ENCODE measurements at places on chromosomes 2 and 18.

DNA sequence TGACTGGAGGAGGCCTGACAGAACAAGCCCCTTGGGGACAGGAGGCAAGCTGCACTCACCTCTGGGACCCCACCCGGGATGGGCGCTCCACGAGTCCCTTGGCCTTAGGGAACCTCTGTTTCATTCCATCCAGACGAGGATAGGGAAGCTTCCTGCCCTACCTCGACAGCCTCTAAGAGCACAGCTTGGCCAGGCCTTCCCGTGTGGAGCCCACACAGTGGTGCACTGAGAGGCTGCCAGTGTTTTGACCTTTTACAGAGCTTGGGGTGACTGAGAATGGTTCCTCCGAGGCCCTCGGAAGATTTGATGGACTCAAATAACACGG lies 91.4 kb upstream of the SMAD7 start:
- no peak for DNase-seq

GRCh38 chr18:3552305-3552704 lies 102.3 kb downstream of the TGIF1 start:
- no peak for DNase-seq

DNA sequence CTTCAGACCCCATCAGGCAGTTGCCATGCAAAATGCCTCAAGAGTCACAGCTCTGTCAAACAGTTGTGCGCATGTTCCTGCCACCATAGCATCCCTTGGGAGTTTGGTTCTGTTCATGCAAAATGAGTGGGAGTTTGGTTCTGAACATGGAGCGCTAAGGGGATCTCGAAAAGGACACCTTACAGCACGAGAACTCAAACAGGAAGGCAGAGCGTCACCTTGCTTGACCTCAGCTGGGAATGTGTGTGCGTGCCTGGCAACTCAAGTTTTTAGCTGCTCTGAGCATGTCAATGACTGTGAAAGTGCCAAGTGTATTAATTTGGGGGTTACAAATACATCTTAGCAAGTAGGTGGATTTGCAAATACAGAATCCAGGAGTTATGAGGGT lies 16.6 kb downstream of the MALL start:
- no peak for DNase-seq

DNA sequence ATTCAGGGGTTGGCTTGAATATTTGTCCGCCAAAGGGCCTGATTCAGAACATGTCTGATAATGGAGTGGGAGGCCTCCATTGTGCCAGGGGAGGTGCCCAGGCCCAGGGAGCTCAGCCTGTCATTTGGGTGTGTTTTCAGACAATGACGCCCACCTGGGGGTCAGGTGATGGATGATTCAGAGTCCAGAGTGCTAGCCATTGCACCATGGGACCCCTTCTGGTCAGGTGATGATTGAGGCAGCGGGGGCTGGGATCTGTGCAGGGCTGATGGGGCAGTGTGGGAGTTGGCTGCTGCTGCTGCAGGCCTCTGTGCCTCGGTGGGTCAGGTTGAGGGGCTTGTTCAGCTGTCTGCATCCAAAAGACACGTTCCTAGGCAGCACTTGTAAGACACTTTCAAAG lies 8.3 kb upstream of the ARHGEF4 start:
- no peak for DNase-seq

DNA sequence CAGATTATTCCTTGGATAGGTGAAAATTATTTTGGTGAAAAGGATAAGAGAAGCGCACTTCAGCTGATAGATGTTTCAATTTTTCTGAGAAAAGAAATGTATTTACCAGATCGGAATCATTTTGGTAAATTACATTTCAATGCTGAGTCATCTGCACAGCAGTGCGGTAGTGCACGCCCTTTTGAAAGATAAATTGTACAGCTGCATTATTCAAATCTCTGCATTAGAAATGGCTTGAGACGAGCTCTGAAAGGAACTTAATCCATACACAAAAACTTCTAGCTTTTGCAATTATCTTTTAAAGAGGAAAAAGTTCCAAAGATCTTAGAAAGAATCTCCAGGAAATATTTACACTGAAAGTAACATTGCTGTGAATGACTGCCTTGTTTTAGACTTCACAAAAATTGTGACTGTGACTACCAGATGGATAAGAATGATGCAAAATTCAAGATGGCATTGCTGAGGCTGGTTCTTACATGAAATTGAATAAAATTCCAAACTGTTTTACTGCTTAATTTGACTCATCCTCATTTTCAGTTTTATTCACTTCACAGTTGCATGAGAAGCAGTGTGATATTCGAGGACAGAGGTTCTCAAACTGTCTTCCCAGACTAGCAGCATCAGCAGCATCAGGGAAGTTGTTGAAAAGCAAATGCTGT lies 161.7 kb downstream of the RND3 start:
- DNase-seq, result peak; percentile 20

DNA sequence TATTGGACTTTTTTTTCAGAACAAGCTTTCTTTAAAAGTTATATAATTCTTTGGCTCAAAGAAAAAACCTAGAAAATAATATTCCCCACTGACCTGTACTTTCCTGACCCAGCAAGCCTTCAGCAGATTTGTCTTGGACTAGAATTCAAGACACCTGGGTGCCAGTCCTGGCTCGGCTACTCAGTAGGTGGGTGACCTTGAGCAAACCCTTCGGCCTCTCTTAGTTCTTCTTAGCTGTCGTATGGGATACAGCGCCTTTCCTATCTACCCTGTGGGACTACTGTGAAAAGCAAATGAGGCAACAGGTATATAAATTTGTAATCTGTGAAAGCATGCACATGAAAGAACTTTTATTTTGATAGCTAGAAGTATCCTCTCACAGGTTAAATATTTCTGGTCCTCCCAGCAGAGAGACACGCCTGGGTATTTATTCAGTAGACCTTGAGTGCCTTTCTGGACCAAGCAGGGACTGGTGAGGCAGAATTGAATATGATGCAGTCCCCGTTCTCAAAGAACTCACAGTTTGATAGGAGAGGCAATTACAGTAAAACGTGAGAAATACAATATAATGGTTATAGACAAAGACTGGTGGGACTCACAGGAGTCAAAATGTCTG lies 69.4 kb upstream of the EPAS1 start:
- DNase-seq, result no peak

DNA sequence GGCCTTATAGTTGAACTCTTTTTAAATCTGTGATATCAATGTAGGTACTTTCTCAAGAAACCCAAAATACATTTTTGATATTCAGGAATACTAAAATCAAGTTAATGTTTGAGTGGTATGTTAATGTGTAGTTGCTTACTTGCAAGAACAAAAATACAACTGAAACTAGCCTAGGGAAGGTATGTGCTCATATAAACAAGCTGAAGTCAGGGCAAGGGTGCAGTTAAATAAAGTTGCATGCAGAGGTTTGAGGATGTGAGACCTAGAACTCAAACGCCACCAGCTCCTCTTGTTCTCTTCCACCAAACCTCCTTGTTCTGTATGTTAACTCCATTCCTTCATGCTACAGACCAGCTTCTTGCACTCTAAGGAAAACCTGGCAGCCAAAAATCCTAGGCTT lies 388.3 kb upstream of the SMIM21 start:
- no peak for DNase-seq

DNA sequence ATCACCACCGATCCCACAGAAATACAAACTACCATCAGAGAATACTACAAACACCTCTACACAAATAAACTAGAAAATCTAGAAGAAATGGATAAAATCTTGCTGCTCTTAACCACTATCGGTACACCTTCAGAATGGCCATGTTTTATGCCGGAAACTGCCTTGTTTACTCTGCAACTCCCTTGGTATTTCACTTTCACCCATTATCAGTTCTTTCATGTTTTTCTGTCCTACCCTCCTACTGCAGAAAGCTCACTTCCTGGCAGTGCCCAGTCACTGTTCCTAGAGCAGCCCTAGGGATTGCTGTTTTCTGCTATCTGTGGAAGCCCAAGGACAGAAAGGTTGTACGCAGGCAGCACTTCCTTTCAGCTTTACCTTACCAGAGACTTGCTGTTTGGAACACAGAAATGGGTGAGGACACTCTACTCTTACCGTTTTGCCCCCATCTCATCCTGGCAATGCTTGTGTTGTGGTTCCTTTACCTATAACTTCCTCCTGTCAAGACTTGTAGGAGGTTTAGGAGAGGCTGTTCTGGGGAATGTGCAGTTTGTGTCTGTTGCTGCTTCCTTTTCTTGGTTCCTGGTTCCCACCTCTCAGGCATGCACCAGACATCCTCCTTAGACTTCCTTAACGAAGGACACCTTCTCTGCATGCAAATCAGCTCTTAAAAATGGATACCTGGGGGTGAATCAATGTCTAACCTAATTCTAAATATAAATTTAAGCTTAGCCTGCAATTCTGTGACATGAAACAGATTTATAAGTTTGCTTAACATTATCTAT lies 394.4 kb downstream of the SPAG16 start:
- DNase-seq, result no peak

DNA sequence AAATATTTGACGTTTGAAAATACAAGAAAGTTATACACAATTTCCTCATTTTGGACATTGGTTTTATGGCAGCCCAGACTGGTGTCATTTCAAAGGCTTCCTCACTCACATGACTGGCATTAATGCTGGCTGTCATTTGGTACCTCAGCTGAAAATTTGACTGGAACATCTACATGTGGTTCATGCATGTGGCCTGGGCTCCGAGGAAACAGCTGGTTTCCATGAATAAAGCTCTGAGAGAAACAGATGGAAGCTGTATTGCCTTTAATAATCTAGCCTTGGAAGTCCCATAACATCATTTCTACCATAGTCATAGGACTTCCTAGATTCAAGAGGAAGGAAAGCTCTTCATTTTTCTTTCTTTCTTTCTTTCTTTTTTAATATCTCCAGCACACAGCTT lies 42.9 kb upstream of the RIT2 start:
- no peak for DNase-seq

- no peak for DNase-seq
Measured at GRCh38 chr2:31139671-31140070, 1.4 kb upstream of the GALNT14 start.

- no peak for DNase-seq
Measured at GRCh38 chr2:103977241-103977640, 876.7 kb upstream of the POU3F3 start.

- no peak for DNase-seq
Measured at GRCh38 chr2:227322530-227323205, 2.4 kb upstream of the MFF start.

GRCh38 chr2:222711315-222711940 lies 40.0 kb downstream of the MOGAT1 start:
- DNase-seq, result no peak

DNA sequence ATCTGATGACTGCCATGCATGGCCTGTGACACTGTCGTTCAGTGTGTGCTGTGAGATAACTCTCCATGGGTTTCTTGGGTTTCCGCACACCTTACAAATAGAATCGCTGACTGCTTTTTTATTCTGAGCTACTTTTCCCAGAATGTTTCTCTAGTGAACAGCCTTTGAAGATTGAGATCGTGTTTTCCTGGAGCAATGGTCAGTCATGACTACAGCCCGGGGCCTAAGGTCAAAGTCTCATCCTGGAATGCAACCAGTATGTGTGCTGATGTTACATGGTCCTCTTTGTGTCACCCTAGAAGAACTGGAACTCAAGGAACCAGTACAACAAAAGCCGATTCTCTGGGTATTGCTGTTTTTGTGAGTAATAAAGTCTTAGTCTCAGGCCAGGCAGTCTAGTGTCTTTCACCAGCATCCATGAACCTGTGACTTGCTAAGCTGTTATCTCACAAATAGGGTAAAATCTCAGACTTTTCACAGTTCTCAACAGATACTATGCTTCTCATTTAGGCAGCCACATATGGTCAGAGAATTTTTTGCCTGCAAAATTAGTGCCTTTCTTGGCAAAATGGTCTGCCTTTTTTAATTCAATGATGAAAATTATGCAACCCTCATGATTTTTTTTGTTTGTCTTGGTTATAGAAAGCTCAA lies 124.9 kb upstream of the PIEZO2 start:
- DNase-seq, result no peak

- no peak for DNase-seq
Measured at GRCh38 chr2:173568054-173568453, 213.4 kb downstream of the CDCA7 start.

- no peak for DNase-seq
Measured at GRCh38 chr2:133411857-133412256, 156.4 kb downstream of the NCKAP5 start.

DNA sequence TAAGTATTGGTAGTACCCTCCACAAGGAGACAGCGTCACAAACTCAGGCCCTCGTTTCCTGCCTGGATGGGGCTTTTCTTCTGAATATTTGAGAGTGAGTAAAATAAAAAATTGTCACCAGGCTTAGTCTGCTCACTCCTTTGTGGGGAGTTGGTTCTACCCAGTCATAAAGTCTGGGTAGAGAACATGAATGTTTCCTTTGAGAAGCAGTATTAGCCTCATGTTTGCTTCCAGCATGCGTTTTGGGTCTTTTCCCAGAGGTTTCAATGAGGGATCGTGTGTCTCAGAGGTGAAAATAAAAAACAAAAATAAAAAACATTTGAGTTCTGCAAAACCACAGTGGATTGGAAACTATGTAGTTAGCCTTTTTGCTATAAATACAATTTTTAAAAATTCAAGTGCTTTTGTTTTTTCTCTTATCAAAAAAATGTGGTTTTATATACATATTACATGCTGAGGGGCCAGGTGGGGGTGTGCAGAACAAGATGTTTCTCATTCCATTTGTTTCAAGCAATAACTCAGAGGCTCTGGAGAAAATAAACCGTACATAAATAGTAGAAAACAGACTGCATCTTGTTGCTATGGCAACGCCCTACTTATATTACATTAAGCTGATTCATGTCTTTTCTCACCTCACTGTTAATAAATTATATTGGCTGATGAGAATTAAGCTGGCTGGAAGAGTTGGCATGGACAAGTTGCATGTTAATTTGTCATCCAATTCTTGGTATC lies 225.4 kb upstream of the FBXO11 start:
- peak; percentile 59 for DNase-seq

DNA sequence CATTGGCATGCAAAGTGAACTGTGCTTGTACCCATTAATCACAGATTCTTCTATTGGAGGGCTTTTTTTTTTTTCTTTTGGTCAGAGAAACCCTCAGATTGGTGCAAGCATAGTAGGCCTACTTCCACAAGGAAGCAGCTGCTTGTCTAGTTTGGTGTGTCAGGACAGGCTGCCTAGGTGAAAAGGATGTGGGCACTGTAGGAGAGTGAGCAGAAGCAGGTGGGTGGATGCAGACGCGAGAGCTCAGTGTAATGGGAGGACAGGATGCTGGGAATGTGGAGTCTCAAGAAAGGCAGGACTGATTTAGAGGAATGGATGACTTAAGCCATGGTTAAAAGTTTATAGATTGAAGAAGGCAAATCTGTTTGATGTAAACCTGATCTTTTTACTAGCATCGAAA lies 3.1 kb downstream of the ELP2 start:
- DNase-seq, result no peak

All from astrocyte (in vitro differentiated cells and primary cell).